Activated T-helper 17 cell treated with anti-CD3 and anti-CD28 coated beads, Interleukin-2, amount 50 U/mL, for 72 hours (primary cell): ENCODE measurements at places on chromosomes 7 and 10. TPM values are rescaled to one million over a fixed set of nuclear protein-coding genes. Genes with fewer than 3 reads are reported as not detected.

DNA sequence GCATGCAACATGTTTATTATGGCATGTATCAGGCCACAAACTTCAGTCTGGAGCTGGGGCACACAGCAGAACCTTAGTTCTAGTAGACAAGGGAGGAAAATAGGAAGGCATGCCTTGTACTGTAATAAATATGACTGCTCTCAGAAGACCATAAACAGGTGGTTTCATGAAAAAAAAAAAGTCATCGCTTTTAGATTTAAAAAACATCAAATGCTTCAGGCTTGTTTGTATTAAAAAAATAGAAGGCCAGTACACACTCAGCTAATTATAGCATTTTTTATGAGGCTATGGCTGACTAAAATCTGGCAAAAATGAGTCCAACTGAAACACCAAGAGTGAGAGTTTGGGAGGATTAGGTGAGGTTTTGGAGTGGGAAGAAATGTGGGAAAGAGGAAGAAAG, 204.1 kb downstream of the JAZF1 start:
- no peak overlapping the region for H3K4me3 ChIP-seq
- peaks cover 22% of the 10 kb centered on the region for H3K4me1 ChIP-seq
- no peaks in the 10 kb centered on the region for H3K27me3 ChIP-seq
- H3K36me3 ChIP-seq, result no peaks in the 10 kb centered on the region

GRCh38 chr10:128295003-128295402, 168.8 kb upstream of the MKI67 start:
- peaks cover 9% of the 10 kb centered on the region for H3K27me3 ChIP-seq
- ATAC-seq, result no peak
- H3K4me1 ChIP-seq, result no peaks in the 10 kb centered on the region
- H3K4me3 ChIP-seq, result no peak overlapping the region

GRCh38 chr10:125102246-125102645, 58.1 kb downstream of the CTBP2 start:
- no peak overlapping the region for H3K4me3 ChIP-seq
- H3K27me3 ChIP-seq, result peaks cover 6% of the 10 kb centered on the region
- no peaks in the 10 kb centered on the region for H3K36me3 ChIP-seq
- ATAC-seq, result no peak
- H3K27ac ChIP-seq, result no peak overlapping the region

DNA sequence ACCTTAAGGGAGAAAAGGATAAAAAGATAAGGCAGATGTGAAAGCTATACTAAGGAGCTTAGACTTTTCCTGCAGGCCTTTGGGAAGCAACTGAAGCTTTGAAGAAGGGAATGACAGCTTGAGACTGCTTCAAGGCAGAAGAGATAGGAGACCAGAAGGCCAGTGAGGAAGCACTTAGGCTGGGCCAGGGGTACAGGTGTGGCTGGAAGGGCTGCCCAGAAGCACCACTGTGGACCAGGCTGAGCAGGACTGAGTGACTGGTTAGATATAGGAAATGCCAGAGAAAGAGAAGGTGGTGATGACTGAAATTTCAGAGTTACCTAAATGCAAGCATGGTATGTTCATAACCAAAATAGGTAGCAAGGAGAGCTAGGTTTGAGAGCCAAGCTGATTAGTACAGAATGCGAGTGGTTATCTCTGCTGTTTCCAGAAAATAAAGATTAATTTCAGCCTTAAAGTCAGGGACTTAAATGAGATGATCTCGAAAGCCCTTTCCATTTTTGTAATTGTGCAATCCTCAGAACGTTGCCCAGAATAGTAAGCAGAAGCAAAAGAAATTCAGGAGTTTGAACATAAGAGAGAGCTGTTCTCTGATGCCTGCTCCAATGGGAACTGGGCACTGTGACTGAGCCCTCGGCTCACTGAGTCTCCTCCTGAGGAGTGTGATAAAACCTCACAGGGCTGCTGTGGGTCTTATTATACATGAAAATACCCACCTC, 54.9 kb downstream of the MET start:
- H3K27me3 ChIP-seq, result peaks cover 21% of the 10 kb centered on the region
- H3K36me3 ChIP-seq, result no peaks in the 10 kb centered on the region
- ATAC-seq, result no peak
- no peaks in the 10 kb centered on the region for H3K4me1 ChIP-seq
- no peak overlapping the region for H3K27ac ChIP-seq

DNA sequence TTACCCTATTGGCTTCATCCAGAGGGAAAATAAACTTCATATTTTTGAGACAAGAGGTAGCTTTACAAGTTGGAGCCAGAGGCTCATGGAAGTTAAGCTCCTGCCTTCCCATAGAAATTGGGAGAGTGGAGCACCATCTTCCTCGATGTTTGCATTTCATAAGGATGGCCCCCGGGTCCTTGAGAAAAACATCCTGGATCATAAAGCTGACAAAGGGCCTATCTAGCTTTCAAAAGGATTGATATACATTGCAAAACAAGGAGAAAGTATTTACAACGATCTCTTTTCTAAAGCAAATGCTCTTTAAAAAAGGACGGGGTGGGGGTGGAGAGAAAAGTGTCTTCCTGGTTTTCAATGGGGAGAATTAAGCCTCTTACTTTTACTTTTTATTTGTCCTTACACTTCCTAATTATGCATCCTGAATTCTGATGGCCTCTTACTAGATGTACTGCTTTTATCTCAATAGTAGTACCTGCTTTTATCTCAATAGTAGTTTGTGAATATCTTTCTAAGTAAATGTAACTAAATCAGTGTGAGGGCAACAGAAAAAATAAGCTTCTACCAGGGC, 65.6 kb downstream of the PTPRZ1 start:
- H3K4me1 ChIP-seq, result no peaks in the 10 kb centered on the region
- ATAC-seq, result no peak
- H3K36me3 ChIP-seq, result no peaks in the 10 kb centered on the region
- no peaks in the 10 kb centered on the region for H3K27me3 ChIP-seq
- H3K4me3 ChIP-seq, result no peak overlapping the region

DNA sequence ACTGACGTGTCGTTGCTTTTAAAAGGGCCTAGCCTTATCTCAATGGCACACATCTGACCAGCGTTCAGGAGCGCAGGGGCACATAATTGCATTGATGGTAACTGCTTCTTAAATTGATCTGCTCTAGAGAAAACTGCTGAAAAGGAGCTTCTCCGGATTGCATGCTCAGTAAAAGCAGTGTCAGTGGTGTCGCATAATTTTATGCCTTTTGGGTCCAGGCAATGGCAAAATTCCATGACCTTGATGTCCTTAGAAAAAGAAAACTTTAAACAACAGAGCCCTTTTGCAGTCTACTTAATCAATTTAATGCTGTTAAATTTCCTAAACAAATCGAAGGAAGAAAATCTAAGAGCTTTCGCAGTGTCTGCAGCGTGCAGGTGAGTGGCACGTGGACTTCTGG, 75.7 kb downstream of the PTPRE start:
- no peaks in the 10 kb centered on the region for H3K36me3 ChIP-seq
- no peak overlapping the region for H3K27ac ChIP-seq
- peaks cover 20% of the 10 kb centered on the region for H3K4me1 ChIP-seq
- ATAC-seq, result no peak
- no peaks in the 10 kb centered on the region for H3K27me3 ChIP-seq

Gene GRID2IP
- total RNA-seq, result 0.32 TPM

Gene SEC23IP
- 53.9 TPM for total RNA-seq

Gene TCAF2
- 106 TPM for total RNA-seq

Gene OR2A1
- total RNA-seq, result 0.05 TPM

Gene SYNPO2L
- total RNA-seq, result not detected

Gene GRM3
- total RNA-seq, result not detected

Gene ANKRD30A
- not detected for total RNA-seq

Gene CYP3A5
- not detected for total RNA-seq

Gene RPEL1
- total RNA-seq, result not detected

Gene WNT2
- total RNA-seq, result not detected

Gene FAM237B
- total RNA-seq, result not detected

Gene CPED1
- not detected for total RNA-seq
